ENCODE measurements at places on chromosomes 7 and 10.

DNA sequence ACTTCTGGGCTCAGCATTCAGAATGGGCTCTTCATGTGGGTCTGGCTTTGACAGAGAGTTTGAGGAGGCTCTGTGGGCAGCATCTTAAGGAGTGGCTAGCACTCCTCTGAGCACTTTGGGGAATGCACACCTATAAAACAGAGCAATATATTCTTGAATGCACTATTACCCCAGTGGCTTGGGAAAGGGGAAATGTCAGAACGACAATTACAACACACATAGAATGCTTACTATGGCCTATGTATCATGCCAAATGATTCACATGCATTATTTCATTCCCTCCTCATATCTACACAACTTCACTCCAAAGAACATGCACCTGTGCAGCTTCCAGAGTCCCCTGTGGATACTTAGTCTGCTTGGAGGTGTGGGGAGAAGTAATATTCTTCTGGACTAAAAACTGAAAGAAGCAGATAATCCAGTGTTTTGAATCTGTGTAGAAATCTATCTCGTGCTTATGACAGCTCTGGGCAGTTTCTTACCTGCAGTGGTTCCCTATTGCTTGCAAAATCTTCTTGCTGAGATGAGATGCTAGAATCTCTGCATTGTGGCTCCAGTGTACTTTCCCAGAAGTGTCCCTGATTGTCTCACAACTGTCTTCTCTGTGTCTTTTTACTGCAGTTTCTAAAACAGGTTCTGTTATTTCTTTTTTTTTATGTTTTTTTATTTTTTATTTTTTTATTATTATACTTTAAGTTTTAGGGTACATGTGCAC lies 5.5 kb upstream of the MGAM start:
- no peak for DNase-seq

- no peak for DNase-seq
Measured at GRCh38 chr10:127552446-127552845, 3.3 kb downstream of the NPS start.

DNA sequence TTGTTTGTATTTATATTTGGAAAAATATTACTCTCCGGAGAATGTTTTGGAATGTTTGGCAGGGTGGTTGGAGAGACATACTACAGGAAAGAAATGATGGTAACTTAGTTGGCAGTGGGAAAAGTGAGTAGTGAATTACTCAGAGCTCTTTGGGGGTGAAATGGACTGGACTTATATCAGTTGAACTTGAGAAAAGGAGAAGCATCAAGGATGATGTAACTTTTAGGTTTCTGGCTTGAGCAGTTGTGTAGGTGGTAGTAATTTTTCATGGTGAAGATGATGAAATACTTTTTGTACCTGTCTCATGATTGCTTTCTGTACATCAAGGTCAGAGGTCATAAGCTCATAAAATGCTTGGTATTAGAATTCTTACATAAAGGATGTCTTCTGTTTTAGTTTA lies 617.2 kb downstream of the AUTS2 start:
- no peak for DNase-seq

DNA sequence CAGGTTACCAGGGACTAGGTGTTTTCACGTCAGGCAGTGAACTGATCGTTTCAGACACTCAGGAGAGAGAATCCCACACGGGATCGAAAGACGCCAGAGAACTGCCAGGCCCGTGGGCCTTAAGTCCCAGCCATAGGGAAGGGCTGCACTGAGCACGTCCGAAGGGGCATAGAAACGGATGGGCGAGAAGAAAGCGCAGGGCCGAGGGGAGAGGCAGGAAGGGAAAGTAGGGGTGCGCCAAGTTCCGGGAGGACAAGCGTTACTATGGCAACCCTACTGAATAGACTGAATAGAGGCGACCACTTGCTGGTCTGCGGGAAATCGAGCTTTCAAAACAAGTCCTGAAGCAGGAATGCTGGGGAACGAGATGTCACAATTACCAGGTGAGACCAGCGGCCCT lies 421.3 kb upstream of the NUPR2 start:
- no peak for DNase-seq

DNA sequence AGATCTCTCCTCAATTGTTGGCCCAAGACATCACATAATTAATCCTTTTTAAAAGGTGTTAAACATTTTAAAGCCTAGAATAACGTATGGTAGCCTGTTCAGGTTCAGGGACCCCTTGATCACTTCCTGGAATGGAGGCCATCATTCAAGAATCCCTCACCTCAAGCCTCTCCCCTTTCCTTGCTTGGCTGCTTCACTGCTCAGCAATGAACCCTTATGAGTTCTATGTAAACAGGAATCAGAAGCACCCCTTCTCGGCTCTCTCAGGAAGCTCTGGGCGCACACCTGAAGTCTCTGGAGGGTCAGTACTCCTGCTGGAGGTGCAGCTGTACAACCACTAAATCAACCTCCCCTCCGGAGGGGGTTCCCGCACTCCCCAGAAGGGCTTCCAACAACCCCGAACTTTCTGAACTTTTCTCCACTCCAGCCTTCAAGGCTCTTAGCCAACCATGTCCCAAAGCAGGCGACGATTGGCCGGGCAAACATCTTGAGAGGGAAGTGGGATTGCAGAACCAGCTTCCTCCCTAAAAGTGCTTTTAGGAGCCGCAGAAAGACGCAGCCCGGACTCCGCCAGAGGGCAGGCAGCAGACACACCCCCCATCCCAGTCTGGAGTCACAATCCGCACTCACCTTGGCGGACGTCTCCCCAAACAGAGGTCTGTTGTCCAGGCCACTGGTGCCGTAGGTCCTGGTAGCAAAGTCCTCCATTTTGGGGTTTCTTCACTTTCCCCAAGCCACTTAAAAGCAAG lies 562 bp downstream of the TMEM243 start:
- DNase-seq: peak; percentile 57
